ENCODE measurements at places on chromosomes 12 and 14.

- DNase-seq: no peak
These were observed 49.3 kb downstream of the NDUFA12 start for GRCh38 chr12:94954029-94954685.

DNA sequence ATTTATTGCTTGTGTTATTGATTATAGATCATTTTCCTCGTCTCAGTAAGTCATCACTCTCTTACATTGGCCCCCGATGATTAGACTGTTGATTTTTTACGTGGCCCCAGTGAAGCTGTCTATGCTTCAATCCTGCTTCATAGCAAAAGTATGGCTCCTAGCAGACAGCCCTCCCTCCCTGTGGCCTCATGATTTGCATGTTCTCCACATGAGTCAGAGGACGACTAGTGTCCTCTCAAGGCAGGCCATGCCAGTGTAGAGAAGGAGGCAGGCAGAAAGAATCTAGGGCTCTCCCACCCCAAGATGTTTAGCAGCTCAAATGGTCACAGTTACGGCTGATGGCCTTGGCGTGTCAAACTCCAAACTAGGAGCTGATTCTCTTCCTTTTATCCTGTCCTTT is 59.6 kb downstream of the FIGNL2 start:
- no peak for DNase-seq

DNA sequence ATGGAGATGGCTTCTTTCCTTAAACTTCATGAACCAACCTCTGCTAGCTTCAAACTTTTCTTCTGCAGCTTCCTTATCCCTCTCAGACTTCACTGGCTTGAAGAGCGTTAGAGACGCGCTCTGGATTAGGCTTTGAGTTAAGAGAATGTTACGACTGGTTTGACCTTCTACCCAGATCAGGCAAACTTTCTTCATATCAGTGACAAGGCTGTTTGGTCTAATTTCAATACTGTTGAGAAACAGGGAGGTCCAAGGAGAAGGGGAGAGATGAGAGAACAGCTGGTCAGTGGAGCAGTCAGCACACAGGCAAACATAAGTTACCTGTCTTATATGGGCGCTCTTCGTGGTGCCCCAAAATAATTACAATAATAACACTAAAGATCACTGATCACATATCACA is 14.9 kb downstream of the SCAF11 start:
- DNase-seq: no peak

GRCh38 chr14:29892327-29892726 is 35.3 kb downstream of the PRKD1 start:
- DNase-seq: no peak

- no peak for DNase-seq
These were observed 187.0 kb upstream of the C14orf180 start for GRCh38 chr14:104392396-104393198.

DNA sequence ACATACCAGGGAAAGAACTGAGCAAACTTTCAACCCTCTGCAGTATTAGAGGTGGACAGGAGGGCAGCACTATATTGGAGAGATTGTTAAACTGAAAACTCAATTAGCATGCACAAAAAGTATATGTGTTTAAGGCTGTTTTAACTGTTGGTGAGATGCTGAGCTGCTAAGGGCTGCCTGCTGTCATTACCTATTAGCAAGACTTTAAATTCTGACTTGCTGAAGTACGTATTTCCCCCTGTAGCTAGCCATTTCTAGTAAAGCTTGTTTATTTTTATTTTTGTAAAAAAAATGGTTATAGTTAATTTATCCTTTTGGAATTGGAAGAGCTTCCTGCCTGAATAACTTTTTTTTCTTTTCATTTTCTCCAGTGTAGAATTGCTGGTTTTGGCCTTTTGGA is 92.2 kb downstream of the CACNA1C start:
- no peak for DNase-seq

- DNase-seq: no peak
These were observed 4.4 kb upstream of the RPAP3 start for GRCh38 chr12:47710278-47710677.

DNA sequence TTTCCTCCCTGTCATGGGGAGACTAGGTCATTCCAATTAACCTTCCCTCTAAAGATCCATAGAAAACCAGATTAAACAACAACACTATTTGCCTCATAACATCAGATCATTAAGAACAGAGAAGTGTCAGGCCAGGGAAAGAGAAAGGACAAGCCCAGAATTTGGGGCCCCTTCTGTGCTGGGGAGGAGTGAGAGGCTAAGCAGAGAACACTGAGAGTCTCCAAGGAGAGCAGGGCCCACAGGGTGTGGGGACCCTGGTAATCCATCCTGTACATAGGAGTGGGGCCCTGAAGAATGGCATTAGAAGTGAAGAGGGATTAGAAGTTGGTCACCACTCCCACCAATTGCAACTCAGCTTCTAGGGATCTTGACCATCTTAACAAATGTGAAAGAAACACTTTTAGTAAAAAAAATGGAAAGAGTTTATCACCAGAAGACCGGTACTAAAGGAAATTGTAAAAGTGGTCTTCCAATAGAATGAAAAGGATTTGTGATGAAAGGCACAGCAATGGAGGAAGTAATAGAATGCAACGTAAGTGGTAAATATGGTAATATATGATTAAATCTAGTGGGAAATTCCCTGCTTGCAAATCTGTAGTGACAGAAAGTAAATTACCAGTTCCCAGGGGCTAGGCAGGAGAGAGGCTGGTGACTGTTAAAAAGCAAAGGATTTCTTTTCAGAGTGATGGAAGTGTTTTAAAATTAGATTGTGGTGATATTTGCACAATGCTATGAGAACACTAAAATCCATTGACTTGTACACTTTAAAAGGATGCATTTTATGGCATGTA is 14.0 kb upstream of the TMTC1 start:
- no peak for DNase-seq

DNA sequence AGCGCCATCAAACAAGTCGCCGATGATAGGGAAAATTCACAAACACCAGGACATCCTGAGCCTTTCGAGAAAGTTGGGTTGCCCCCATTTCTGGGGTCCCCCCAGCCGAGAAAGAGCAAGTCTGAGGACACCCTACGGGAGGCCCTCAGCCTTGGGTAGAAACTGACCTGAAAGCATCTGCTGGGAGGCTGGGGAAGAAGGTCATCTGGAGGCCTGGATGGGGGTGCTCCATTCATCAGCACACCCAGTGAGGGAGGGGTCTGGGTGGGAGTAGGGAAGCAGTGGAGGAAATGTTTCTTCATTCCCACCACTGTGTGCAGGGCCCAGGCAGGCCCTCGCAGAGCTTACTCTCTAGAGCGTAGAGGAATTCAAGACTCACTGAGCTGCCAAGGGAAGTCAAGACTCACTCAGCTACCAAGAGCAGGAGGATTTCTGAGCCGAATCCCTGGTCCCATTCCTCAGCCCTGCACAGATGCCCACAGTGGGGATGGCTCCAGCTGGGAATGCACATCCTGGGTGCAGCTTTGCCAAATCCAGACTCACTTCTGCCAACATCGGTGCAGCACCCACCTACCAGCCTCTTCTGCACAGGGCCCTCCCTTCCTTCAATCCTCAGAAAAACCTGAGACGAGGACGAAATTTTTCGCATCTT is 38.1 kb downstream of the DIO3 start:
- no peak for DNase-seq

DNA sequence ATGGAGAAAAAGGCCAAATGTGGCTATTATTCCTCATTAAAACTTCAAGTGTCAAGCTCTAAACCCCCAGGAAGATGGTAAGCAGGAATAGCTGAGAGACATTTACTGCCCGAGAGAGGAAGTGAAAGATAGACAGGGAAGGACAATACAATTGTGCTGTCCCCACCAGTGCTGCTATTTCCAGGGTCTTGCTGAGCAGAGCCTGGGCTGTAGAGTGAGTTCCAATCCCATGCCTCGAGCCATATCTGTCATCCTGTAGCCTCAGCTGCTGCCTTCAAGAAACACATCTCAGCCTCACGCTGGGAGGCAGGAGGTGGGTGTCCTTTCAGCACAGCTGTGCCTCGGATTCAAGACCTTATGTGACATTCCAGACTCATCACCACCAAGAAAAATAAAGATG is 114.0 kb downstream of the RPAP3 start:
- no peak for DNase-seq

DNA sequence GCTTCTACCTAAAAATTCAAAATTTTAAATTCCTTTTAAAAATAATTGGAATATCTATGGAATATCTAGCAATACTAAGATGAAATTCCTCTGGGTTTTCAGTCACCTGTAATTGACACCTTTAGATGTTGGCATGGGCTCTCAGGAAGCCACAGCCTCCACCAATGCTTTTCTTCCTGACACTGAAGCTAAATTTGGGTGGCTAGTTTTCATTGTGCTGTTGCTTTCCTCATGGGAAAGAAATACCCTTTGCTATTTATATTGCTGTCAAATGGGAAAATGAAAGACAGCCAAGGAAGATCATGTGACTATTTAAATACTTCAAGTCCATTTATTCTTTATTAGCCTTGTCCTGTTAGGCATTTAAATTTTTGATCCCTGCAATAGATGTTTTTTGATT is 313.0 kb downstream of the NAV3 start:
- no peak for DNase-seq

- no peak for DNase-seq
These were observed 19.6 kb downstream of the PROX2 start for GRCh38 chr14:74856366-74856765.

DNA sequence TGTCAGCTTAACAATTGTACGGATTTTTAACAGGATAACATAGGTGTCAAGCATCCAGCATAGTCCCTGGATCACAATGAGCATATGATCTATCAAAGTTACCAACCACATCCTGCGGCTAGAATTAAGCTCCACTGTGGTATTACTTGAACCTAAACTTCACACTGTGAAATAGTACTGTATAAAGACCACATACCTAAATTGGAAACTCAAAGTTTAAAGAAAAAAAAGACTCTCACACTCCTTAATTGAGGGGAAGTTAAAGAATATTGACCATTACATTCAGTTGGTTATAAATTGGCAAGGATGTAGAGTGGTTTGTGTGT is 133.0 kb upstream of the PZP start:
- peak; percentile 61 for DNase-seq

DNA sequence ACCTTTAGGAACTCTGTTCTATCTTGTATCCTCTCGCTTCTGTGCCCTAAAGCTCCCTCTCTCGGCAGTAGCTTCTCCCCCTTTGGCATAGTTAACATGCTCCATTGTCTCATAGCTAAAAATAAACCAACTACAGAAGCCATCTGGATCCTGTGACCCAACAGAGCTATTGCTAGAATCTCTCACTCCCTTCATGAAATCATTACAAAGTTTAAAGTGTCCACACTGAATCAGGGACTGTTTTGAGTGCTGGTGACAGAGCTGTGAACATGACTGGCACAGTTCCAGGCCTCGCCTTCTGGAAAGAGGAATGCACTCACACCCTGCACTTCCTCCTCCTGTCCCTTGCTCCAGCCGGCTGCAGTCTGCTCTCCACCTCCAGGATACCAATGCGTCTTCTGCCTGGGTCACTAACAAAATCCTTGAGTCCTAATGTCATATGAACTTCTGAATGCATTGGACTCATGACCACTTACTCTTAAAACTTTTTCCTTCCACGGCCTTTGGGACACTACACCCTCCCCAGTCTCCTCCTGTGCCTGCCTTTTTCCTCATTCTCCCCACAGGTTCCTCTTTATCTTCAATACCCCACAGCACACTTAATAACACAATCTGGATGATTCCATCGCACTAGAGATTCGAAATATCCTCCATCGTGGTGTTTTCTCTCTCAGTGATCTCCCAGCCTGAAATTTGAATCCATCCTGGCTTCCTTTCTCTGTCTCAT is 13.2 kb downstream of the PLBD1 start:
- DNase-seq: no peak

DNA sequence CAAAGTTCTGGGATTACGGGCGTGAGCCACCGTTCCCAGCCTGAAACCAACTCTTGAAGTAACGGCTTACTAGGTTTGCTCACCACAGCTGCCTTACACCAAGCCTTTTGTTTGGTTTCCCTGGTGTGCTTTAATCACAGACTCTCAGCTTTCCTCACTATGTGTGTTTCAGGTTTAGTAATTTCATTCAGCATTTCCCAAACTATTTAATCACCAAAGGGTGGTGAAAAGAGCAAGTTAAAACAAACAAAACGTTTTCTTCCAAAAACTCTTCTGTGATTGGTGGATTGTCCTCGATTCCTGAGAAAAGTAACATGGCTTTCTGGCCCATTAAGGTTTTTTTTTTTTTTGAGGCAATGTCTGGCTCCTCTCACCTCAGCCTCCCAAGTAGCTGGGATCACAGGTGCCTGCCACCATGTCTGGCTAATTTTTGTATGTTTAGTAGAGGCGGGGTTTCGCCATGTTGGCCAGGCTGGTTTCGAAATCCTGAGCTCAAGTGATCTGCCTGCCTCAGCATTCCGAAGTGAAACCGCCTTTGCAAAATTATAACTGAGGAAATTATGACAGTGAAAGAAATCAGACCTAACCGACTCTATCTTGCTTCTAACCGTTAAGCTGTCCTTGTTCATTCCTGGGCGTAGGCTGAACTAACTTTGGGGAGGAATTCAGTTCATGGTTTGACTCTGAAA is 1.5 kb upstream of the ZFYVE26 start:
- no peak for DNase-seq

GRCh38 chr12:91874086-91874865 is 271.4 kb downstream of the BTG1 start:
- DNase-seq: no peak

DNA sequence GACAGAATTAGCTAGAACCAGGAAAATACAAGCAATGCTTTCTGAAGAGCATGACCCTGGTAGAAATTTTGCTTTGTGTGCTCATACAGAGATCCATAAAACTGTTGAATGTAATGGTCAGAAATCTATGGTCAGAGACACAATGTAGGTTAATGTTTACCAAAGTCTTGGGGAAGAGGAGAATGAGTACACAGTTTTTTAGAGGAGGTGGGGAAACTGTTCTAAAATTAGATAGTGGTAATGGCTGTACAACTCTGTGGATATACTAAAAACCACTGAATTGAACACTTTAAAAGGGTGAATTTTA is 109.5 kb upstream of the ARHGAP5 start:
- no peak for DNase-seq

GRCh38 chr14:68413509-68413908 is 379.4 kb downstream of the ZFP36L1 start:
- DNase-seq: no peak

- DNase-seq: no peak
These were observed 118.4 kb upstream of the FZD10 start for GRCh38 chr12:130043685-130044406.

GRCh38 chr12:103627189-103627855 is 40.2 kb downstream of the STAB2 start:
- DNase-seq: no peak

- DNase-seq: no peak
These were observed 230.9 kb downstream of the BTG1 start for GRCh38 chr12:91914701-91915100.

- no peak for DNase-seq
These were observed 42.9 kb downstream of the ELK3 start for GRCh38 chr12:96237035-96237434.

GRCh38 chr12:110597885-110598284 is 14.8 kb upstream of the PPTC7 start:
- no peak for DNase-seq

All from T-helper 2 cell (primary cell).